ENCODE measurements at places on chromosomes 12 and 14. TPM values are rescaled to one million over a fixed set of nuclear protein-coding genes. Genes with fewer than 3 reads are reported as not detected.

The LTBR gene
- 98.3 TPM for total RNA-seq

The HEATR5A gene
- 103 TPM for total RNA-seq

The PLEKHD1 gene
- under 0.01 TPM for total RNA-seq

The IL22 gene
- not detected for total RNA-seq

The CMTM5 gene
- total RNA-seq, result 0.22 TPM

The DCD gene
- total RNA-seq, result not detected

The MYO1H gene
- total RNA-seq, result not detected

The CCDC175 gene
- total RNA-seq, result not detected

The AKAP3 gene
- total RNA-seq, result 4.0 TPM

The C12orf50 gene
- total RNA-seq, result not detected

The PLXNC1 gene
- 9.4 TPM for total RNA-seq

The HSPA2 gene
- 13.6 TPM for total RNA-seq

The REP15 gene
- total RNA-seq, result 6.5 TPM

The PCK2 gene
- 26.2 TPM for total RNA-seq

The CD4 gene
- total RNA-seq, result 2.3 TPM

The TMEM19 gene
- 35.5 TPM for total RNA-seq

The CHST11 gene
- 9.1 TPM for total RNA-seq

The FLRT2 gene
- 36.0 TPM for total RNA-seq

The ANO2 gene
- total RNA-seq, result 0.32 TPM

The P2RX7 gene
- total RNA-seq, result 5.7 TPM

The GLIPR1L2 gene
- total RNA-seq, result 0.97 TPM

The SLC6A15 gene
- total RNA-seq, result 0.11 TPM

The NEUROD4 gene
- total RNA-seq, result not detected

The RAD51AP1 gene
- 11.8 TPM for total RNA-seq

The CIT gene
- 32.6 TPM for total RNA-seq

The HOXC13 gene
- total RNA-seq, result not detected

The SYNE3 gene
- total RNA-seq, result 29.6 TPM

The PSMA6 gene
- total RNA-seq, result 194 TPM

The OTOGL gene
- total RNA-seq, result 0.11 TPM
